ENCODE measurements at places on chromosomes 2 and 18.

DNA sequence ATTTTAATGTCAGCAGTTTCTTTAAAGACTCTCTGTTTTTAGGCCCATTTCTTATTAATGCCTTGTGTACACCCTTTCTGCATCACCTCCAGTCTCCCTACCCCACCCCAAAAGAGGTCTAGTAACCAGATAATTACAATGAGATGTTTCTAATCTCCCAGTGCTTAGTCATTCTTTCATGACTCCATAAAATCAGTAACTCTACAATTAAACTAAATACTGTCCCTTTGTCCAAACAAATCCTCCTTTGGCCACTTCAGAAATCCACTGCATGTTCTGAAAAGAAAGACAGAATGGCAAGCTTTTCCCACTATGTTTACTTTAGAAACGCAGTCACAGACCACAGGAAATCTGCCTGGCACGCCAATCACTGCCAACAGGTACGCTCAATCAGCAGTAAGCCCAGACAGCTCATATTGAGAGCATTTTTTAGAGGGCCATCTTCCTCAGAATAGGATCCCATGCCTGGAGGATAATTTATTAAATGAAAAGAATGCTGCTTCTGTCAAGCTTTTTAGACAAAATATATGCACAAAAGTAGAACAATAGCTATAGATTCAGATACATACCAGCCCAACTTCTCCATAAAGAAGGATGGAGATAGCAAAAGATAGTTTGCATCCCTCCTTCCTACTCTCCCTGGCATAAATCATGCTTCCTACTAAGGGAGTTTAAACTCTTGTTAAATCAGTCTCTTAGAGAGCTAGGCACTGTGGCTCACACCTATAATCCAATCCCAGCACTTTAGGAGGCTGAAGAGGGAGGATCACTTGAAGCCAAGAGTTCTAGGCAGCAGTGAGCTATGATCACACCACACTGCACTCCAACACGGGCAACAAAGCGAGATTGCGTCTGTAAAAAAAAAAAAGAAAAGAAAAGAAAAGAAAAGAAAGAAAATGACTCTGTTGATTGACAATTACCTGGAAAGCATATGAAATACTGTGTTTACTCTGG lies 14.6 kb downstream of the CLASP1 start:
- DNase-seq: no peak

DNA sequence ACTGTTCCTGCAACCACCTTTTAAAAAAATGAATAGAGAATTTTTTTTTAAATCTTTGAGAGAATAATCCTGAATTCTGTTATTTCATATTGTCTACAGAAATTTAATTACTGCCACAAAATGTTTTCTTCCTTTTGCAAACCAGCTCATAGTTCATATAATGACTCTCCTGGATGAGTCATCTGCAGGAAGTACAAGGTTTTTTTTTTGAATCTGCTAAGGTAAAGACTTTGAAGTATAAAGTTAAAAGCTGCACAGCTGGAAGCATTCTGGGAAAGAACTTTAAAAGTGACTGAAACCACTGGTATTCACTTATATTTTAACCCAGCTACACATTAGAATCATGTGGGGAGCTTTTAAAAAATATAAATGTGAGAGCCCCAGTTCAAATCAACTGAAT lies 25.4 kb downstream of the SESTD1 start:
- no peak for DNase-seq

DNA sequence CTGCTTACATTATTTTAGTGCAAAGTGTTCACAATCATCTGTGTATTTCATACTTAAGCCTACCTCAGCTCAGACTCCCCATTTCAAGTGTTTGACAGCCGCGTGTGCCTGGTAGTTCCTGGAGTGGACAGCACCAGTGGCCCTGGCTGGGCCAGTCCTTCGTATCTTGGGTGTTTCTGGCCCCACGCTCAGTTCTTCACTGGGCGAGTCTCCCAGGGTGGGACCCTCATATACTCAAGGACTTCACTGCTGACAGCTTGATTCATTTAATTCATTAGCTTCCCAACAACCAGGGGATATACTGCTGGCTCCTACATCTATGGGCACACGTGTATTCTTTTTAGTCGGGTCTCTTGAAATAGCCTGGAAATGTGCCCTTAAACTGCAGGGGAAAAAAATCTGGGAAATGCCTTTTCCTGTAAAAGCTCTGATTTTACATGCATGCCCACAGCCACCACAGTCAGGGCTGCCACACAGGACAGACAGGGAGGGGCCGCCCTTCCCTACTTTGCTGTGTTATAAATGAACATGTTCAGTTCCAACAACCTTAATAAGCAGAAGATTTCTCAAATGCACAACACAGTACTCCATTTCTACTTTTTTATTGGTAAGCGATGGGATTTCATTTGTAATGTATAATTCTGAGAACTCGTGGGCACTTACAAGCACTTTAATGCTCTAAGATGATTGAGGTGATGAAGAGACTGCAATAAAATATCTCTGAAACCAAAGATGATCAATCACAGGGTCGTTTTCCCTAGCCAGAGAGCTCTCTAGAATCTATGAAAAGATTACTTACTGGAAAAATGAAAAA lies 205.5 kb upstream of the REV1 start:
- DNase-seq: no peak

DNA sequence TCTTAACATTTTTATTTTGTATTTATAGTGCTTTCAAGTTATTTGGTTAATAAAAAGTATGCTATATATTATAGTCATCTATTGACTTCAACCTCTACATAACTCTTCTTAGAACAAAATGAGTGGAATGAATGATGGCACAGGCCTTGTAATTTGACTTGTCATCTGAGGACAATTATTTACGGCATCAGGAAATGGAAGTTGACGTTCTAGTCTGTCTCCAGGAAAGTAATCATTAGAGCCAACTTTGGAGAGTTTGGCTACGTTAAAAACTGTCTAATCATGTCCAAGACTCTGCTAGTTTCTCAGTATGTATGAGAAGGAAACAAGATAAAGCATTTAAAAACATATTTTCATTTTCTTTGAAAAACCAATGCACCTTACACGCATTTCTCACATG lies 353.6 kb downstream of the ARHGAP15 start:
- no peak for DNase-seq

- no peak for DNase-seq
Measured at GRCh38 chr2:172345956-172346555, 81.3 kb upstream of the ITGA6 start.

DNA sequence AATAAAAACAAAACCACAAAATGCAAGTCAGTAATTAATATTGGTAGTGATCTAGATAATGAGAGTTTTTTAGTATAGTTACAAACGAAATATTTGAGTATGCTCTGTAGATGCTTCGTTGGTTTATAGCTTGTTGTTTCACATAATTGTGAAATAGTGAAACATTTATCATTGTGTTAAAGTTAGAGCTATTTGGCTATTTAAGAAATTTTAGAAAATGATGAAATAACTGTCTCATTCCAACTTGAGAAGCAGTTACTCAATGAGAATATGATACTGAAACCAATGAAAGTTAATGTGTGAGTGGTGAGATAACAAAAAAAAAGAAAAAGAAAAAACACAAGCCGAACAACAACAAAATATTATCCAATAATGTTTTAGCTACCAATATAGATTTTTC lies 475.6 kb upstream of the ZEB2 start:
- DNase-seq: no peak

GRCh38 chr18:60162388-60162787 lies 210.2 kb downstream of the MC4R start:
- no peak for DNase-seq

DNA sequence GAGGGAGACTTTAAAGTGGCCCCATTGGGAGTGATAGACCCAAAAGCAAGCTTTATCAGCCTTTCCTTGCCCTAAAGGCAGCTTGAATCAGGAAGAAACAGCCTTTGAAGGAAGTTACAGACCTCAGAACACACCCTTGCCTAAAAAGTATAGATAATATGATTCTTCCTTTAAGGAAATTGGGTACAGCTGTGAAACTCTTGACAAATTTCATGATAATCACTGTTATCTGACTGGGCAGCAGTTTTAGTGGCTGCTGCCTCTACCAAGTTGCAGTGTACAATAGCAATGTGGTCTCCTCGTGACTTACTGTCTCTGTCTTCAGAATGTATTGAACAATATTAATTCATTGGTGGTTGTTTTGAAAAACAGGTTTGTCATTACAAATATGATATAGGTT lies 16.7 kb downstream of the HOXD1 start:
- no peak for DNase-seq

DNA sequence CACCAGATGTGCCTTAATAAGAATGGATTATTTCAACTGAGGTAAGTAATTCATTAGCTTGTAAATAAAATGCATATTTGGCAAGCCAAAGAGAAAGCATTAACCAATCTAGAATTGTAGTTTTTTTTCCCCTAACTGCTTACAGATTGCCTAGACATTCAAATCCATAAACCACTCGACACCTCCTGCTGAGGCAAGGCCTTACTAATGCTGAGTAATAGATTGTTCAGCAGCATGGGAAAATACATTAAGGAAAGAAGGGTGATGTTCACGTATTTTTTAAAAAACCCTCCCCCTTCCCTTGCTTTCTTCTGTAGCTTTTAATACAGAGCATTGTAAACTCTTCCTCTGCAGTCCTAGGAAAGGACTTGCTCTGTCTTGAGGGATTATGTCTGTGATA lies 17.0 kb upstream of the LINC00305 start:
- peak; percentile 96 for DNase-seq

DNA sequence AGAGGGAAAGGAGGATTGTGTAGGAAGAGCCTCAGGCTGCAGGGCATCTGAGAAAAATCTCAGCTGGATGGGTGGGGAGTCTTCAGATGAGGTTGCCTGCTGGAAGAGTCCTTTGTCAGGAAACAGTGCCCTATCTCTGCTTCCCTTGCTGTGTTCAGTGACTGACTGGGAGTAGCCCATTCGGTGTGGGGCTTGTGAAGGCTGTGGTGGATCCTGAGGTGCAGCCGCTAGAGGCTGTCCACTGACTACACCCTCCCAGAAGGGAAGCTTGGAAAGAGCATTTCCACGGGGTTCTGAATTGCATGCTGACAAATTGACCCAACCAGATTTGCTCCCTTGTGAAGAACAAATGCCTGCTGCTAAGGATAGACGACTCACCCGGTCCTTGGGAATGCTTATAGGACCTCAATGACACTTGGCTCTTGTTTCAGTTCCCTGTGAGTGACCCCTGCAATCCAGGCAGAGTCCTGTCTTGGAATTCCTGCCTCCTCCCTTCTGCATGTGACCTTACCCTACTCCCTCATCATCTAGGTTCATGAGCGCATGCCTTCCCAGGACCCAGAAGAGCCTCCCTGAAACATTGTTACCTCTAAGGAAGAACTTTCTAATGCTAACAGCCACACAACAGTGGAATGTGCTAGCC lies 109.7 kb upstream of the FAM136A start:
- DNase-seq: no peak

DNA sequence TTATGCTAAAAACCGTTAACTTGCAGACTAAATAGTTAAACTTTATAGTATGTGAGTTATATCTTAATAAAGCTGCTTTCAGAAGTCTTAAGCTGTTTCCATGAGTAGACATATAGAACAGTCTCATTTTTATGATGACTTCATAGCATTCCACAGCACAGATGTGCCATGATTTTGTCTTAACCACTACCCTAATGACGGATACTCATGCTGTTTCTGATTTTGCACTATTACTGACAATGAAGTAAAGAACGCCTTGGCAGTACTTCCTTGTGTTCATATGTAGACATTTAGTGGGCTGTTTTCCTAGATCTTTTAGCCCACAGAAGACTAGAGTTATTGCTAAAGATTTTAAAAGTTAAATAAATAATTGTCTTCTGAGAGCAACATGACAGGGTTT lies 175.6 kb upstream of the RAB6C start:
- DNase-seq: peak; percentile 42

DNA sequence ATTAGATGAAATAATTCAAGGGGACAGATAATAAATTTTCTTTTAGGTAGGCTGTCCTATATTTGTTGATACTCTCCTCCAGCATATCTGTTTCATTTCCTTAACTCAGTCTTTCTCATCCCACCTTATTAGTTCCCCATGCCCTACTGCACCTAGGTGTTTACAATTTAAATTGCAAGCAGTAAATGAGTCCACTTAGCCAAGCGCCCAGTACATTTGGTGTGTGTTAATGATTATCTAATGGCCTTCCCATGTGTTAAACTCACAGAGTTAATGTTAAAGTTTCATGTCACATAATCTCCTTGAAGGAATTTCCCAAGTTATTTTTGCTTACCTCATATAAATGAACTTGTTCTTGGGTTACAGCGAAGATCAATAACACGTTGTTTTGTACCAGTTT lies 31.2 kb downstream of the ITGB6 start:
- DNase-seq: no peak

GRCh38 chr2:33712674-33713073 lies 113.6 kb upstream of the FAM98A start:
- no peak for DNase-seq

- DNase-seq: no peak
Measured at GRCh38 chr2:182903566-182903965, 37.1 kb upstream of the FRZB start.
